ENCODE measurements at places on chromosomes 7 and 10.

DNA sequence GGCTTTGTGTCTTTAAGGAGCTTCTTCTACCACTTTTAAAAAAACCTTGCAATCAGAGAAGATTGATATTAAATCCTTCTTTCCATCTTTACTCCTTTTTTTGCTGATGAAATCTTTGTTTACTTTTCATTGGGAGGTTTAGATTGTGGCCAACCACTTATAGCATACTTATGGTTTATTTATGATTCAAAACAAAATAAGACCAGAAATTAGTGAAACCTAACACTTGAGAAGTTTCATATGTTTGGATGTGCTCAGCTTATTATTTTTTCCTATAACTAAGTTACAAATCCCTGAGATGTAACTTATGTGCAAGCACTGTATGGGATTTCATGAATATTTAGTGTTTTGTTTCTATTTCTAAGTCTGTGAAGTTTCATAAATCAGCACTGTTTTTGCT lies 13.5 kb upstream of the PRPS1L1 start:
- no peak for DNase-seq

DNA sequence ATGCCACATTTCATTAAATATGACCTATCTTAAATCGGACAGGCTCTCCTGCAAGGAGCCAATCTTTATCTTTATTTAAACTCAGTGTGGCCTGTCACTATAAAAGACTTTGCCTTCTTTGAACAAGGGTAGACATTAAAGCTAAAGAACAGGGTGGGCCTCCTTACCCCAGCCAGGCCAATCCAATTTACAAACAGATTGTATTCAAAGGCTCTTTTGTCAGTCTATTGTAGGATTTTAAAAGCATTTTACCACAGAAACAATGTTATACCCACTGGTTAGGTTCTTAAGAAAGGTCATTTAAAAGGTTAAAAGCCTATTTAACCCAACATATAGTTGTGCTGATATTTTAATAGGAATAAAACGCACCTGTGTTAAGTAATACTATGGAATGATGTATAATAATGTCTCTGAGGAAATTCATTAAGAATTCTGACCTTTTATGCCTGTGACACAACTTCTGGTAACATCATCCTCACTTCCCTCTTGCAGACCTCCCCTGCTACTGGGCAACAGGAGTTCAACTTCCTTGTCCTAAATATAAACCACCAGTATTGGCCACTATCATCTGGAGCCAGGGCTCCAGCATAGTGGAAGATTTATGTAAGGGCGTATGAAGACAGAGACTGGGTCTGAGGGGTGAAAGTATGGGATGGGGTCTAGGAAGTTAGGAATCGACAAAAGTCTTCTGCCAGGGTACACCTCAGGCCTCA lies 32.5 kb downstream of the MTERF1 start:
- DNase-seq, result no peak

GRCh38 chr10:93820434-93820833 lies 62.7 kb downstream of the LGI1 start:
- no peak for DNase-seq

GRCh38 chr7:155354371-155355048 lies 56.8 kb downstream of the INSIG1 start:
- DNase-seq, result no peak

GRCh38 chr7:31776616-31777015 lies 89.6 kb downstream of the PPP1R17 start:
- no peak for DNase-seq

- DNase-seq, result no peak
Measured at GRCh38 chr10:111203615-111204014, 126.8 kb downstream of the ADRA2A start.

Data from kidney (tissue), 22 donors.